ENCODE measurements at places on chromosomes 2 and 18. TPM values are rescaled to one million over a fixed set of nuclear protein-coding genes. Genes with fewer than 3 reads are reported as not detected.

GRCh38 chr2:45610281-45611019 lies 617 bp downstream of the SRBD1 start:
- DNase-seq, result peak; percentile 52

DNA sequence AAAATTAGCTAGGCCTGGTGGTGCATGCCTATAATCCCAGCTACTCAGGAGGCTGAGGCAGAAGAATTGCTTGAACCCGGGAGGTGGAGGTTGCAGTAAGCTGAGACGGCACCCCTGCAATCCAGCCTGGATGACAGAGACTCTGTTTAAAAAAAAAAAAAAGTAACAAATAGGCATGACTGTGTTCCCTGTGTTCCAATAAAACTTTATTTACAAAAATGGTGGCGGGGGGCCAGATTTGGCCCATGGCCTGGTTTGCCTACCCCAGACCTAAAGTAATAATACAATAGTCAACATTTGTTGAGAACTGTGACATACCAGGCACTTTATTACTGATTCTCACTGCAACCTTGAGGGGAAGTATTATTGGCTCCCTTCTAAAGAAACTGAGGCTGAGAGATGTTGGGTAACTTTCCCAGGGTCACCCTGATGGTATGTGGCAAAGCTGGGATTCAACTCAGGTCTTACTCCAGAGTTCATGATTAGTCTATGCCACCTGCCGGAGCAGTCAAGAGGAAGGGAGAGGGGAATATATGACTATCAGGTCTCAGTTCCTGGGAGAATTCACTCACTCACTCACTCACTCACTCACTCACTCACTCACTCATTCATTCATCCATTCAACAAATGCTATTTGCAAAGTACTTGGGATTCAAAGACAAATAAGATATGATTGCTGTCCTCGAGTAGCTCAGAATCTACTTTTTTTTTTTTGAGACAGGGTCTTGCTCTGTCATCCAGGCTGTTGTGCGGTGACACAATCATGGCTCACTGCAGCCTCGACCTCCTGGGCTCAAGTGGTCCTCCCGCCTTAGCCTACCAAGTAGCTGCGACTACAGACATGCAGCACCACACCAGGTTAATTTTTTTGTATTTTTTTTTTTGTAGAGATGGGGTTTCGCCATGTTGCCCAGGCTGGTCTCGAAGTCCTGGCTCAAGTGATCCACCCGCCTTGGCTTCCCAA lies 14.3 kb upstream of the KCMF1 start:
- no peak for DNase-seq

NFATC1 gene
- 44.3 TPM for total RNA-seq

DNA sequence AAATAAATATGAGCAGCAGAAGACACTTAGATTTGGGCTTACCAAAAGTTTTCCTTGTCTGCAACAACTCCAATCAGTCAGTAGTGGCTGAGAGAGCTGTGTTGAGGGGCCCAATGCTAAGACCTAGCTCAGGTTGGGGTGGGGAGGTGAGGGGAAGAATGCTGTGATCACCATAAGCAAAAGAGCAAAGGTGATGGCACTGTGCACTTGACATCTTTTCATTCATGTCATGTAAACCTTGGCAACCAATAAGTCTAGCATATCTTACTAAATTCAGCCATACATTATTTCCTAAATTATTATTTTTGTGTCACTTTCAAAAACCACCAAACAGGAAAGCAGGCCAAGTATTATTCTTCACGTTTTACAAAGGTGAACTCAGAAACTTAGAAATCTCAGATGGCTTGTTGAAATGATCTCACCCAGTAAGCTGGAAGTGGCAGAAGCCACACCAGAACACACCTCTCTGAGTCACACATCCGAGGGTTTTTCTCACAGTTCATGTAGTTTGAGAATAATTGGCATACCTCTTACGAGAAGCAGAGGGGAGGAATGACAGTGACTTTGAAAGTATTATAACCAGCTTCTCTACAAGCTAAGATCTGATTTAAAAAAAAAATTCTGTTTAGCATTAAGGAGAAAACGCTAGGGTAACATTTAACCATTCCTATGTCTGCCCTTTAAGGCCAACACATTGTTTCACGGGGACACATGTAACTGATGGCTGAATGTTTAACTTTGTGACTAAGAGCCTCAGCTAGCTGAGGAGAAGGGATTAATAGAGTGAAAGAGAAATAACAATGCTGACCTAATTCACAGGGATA lies 43.3 kb upstream of the SETBP1 start:
- no peak for DNase-seq

DNA sequence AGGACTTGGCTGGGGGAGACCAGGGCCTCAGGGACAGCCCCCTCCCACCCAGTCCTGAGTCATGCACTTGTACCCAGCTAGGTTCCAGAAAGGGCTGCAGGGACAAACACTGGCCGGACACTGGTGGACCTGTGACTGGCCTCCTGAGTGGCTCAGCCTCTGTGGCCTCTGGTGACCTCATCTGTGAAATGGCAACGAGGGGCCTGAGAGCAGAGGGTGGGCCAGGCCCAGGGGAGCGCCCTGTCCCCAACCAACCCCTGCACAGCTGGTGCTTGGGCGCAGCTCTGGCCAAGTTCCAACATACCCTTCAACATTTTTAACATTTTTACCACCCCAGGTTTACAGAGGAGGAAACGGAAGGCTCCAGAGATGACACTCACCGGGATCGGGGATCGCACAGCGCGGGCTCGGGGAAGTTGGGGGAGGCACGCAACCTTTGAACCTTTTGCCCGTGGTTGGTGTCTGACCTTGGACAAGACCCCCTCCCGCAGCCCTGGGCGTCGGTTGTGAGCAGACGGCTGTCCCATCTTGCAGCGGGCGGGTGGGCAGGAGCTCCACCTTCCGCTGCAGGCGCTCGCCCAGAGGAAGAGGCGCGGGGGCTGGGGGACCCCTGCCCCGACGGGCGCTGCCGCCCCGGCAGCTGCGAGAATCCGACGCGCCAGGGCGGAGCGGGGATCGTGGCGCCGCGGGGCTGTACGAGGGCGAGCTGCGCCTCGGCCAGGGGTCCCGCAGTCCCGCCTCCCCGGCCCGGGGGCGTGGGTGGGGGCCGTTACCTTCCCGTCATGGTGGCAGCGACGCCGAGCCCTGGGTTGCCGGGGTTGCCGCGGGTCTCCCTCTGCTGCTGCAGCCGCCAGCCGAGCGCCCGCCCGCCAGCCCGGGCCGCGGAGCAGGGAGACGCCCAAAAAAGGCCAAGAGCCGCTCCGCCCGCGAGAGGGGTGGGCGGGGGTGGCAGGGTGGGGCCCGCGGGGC lies 805 bp downstream of the LIMS2 start:
- DNase-seq, result no peak

GRCh38 chr2:56590611-56591010 lies 406.8 kb downstream of the CCDC85A start:
- DNase-seq, result no peak

STRADB gene
- 14.2 TPM for total RNA-seq

DNA sequence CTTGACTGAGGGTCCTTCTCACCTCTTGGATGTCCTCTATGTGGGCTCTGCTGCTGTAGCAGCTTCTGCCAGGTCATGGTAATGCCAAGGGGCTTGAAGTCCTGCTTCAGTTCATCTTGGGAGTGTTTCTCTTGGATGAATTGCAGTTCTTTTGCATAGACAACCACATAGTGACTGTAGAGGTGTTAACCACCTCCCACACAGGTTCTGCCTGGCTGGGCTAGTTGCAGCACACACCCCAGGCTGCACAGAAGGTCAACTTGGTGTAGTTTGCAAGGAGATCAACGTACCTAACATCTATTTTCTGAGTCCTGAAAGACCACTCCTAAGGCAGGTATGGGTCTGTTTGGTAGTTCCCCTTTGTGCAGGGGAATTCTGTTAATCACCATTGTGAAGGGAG lies 108.1 kb downstream of the ADCYAP1 start:
- no peak for DNase-seq

DNA sequence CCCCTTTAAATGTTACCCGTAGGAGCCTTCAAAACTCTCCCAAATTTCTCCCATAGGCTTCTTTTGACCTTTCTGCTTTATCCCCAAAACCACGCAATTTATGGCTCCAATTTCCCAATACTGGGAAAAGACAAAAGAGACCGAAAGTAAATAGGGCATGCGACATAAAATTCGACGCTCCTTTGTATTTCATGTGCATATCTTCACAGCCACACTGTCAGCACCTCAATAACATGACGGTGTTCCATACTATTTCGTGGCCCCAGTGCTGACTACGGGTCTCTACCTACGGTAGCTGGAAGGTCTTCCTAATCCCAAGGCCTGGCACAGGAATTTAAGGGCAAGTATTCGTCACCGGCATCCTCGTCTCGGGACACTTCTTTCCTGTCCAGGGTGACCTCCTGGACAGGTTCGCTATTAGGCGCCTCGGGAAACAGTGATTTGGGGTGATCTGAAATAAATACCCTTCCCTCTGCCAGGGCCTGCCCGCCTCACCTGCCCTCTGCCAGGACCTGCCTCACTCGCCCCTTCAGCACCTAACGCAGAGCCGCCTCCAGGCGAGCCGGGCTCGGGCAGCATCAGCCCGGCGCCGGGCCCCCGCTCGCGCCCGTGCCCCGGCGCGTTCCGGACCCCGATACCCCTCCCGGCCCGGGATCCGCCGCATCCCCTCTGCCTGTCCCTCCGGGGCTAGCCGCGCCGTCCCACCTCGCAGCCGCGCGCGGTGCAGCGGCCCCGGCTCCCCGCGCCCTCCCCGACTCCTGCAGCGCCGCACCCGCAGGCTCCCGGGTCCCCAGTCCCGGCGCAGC lies 680 bp downstream of the DTNB start:
- peak; percentile 64 for DNase-seq

IL37 gene
- total RNA-seq, result not detected

DNA sequence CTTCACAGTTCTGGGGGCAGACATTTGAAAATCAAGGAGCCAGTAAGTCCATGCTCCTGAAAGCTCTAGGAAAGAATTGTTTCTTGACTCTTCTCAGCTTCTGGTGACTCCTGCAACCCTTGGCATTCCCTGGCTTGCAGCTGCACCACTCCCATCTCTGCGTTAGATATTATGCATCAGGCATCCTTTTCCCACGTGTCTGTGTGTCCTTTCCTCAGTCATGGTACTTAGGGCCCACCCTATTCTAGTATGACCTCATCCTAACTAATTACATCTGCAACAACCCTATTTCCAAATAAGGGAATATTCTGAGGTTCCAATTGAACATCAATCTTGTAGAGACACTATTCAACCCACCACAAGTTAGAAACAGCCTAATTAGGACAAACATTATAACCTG lies 931.7 kb upstream of the CHAC2 start:
- DNase-seq, result no peak

CCDC178 gene
- total RNA-seq, result not detected

DNA sequence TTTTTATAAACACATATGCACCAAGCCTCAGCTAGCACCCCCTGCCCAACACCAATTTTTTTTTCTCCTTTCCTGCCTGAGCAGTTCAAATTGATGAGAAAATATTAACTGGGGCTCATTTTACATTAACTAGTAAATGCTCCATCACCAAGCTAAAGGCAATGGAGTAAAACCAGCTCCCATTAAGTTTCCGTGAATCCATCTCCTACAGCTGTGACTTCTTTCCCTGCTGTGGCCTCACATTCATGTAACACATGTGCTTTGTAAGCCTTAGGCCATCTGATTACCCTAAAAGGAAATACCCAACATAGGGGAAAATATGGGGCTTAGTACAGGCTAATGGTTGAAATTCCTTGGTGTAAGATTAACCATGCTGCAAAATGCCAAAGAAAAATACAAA lies 60.8 kb downstream of the DNER start:
- no peak for DNase-seq

GRCh38 chr2:73000808-73001570 lies 70.5 kb downstream of the SFXN5 start:
- no peak for DNase-seq

CCL20 gene
- 0.36 TPM for total RNA-seq

GRCh38 chr2:122156176-122156890 lies 400.9 kb downstream of the TSN start:
- DNase-seq, result no peak

MYOM1 gene
- total RNA-seq, result 1.8 TPM

GRCh38 chr2:118148809-118149208 lies 60.5 kb downstream of the INSIG2 start:
- no peak for DNase-seq

GRCh38 chr2:65671670-65672242 lies 239.4 kb upstream of the SPRED2 start:
- no peak for DNase-seq

- no peak for DNase-seq
Observed at GRCh38 chr2:233474308-233475160, 92.0 kb downstream of the USP40 start.

DNA sequence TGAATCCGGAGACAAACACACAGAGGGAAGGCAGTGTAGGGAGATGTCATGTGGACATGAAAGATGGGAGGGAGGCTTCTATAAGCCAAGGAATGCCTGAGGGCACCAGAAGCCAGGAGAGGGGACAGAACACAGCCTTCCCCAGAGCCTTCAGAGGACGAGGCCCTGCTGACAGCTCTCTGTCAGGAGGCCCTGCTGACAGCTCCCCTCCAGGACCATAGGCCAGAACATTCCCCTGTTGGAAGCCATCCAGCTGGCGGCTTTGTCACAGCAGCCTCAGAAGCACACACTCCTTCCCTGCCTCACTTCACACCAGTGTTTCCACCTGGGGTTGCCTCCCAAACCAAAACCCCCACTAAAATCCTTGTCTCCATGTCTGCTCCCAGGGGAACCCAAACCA lies 171.3 kb upstream of the ID2 start:
- no peak for DNase-seq

DNA sequence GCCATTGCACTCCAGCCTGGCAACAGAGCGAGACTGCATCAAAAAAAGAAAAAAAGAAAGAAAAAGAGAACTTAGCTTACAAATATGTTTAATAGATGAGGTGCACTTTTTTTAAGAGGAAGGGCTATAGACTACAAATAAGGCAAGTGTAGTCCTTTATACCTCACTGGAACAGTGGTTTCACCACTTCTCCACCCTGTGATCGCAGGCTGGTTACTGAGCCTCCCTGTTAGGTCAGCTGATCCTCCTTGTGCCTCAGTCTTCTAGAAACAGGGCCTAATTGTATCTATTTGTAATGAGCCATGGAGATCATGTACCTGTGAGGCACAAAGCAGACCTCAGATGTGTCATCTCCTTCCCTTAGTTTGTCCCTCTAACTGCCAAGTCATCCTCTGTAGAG lies 4.5 kb downstream of the CXCR2 start:
- no peak for DNase-seq

DNA sequence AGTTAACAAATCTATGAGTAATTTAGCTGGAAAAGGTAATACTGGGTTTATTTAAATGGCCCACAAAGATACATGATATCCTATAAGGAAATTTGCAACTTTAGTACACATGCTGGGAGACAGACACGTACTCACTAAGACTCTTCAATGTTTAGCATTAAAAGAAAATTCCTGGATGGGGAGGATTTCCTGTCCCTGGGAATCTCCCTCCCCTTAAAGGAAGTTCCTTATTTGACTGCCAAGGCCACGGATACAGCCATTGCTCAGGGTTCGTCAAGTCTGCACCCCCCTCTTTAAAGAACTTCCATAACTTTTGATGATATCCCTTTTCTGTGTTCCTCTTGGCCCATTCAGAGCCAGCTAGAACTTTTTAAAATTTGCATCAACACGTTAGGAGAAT lies 267.6 kb downstream of the CD226 start:
- no peak for DNase-seq

Measured in naive thymus-derived CD4-positive, alpha-beta T cell (primary cell).